A549 treated with Hydrocortisone at 1 μM for 4 hours (cell line): ENCODE measurements at places on chromosomes 2 and 18. TPM values are rescaled to one million over a fixed set of nuclear protein-coding genes. Genes with fewer than 3 reads are reported as not detected.

Gene AFF3
- 0.01 to 0.22 TPM (median 0.03 TPM) in 4 of 5 replicates, not detected in the other for total RNA-seq

Gene RAB17
- 0.25 to 0.85 TPM (median 0.41 TPM) in 5 replicates for total RNA-seq

Gene GAREM2
- 5.8 to 8.5 TPM (median 7.0 TPM) in 5 replicates for total RNA-seq

Gene MC4R
- not detected in 5 replicates for total RNA-seq

Gene GAL3ST2
- total RNA-seq: 0.18 to 0.25 TPM (median 0.23 TPM) in 5 replicates

Gene LPIN2
- 16.0 to 20.8 TPM (median 18.7 TPM) in 5 replicates for total RNA-seq

Gene PID1
- 3.3 to 4.8 TPM (median 4.2 TPM) in 5 replicates for total RNA-seq

Gene OSBPL6
- total RNA-seq: 5.2 to 7.6 TPM (median 6.2 TPM) in 5 replicates

Gene HNMT
- total RNA-seq: 0.47 to 1.4 TPM (median 0.98 TPM) in 5 replicates

Gene TNS1
- 8.5 to 20.9 TPM (median 17.5 TPM) in 5 replicates for total RNA-seq
